ENCODE measurements at places on chromosomes 1 and 21.
A peak's percentile ranks its signal among the peaks of the same experiment; 100 is the strongest.

DNA sequence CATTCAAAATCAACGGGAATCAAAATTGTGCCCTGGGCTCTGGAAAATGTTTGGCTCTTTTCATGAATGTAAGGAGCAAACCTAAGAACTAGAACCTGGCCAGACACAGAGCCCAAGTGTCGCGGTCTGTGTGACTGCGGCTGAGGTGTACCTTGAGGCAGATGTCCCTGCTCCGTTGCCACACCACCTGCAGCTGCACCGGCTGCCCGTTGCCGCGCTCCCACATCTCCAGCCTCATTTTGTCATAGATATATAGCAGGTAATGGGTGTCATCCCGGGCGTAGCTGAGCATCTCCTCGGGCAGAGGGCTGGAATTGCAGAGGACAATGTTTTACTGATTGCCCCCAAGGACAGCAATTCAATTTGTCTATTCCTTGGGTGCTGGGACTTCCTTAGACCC lies 18.7 kb downstream of the EXOSC10 start:
- DNase-seq = peak; percentile 12

DNA sequence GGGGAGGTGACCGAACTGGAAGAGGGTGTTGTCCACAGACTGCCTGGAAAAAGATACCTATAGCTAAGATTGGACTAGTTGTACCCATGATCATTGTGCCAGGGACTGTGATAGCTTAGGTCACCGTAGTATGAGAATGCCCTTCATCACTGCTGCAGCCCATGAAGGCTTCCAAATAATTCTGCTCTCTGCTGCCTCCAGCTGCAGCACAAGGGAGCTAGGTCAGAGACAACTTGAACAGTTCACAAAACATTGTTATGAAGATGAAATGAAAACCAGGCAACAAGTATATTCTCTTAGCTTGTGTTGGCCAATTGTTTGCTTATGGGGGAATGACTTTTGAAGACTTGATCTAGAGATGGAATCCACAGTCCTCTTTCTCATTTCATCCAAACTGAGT lies 246.7 kb downstream of the MRPL39 start:
- DNase-seq = no peak

- DNase-seq = peak; percentile 93
These were observed at the start of gene PYGO2 for GRCh38 chr1:154961207-154962155. PYGO2 (minus strand) TSS chr1:154961782; CDS start chr1:154961576, 206 bp downstream.

GRCh38 chr1:167716000-167716271 lies 5.8 kb upstream of the MPZL1 start:
- no peak for DNase-seq

DNA sequence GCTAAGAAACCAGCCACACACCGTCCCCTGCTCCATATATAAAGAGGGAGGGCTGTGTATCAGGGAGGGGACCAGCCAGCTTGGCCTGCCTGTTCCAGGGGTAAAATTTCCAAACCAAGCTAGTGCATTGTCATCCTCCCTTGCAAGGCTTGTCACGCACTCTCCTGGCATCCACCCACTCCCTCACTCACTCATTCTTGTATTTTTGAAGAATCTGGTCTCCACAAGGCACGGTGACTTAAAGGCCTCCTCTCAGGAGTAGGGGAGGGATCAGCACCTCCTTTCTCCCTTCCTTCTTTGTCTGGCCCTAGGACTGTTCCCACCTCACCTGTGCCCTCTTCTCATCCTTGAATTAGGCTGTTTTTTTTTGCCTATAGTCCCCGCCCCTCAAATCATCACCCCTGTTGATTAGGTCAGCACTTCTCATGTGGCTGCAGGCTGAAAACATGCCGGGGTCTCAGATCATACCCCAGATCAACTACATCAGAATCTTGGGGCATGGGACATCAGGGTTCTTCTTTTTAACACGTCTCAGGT lies 5.0 kb downstream of the ABCA4 start:
- DNase-seq = no peak

- DNase-seq = peak; percentile 71
These were observed 653 bp downstream of the FNDC10 start for GRCh38 chr1:1599030-1599934.

All from activated effector memory CD4-positive, alpha-beta T cell treated with anti-CD3 and anti-CD28 coated beads, Interleukin-2, amount 50 U/mL, for 16 hours (primary cell).